SIG-M5 (cell line): ENCODE measurements at places on chromosomes 2 and 18.

GRCh38 chr2:235940330-235940729 lies 227.9 kb downstream of the GBX2 start:
- DNase-seq, result no peak

- DNase-seq, result no peak
Observed at GRCh38 chr18:51953521-51953920, 386.5 kb upstream of the DCC start.

- no peak for DNase-seq
Observed at GRCh38 chr2:152410165-152410597, 75.2 kb downstream of the FMNL2 start.

- no peak for DNase-seq
Observed at GRCh38 chr2:165791421-165792103, 2.5 kb downstream of the GALNT3 start.

DNA sequence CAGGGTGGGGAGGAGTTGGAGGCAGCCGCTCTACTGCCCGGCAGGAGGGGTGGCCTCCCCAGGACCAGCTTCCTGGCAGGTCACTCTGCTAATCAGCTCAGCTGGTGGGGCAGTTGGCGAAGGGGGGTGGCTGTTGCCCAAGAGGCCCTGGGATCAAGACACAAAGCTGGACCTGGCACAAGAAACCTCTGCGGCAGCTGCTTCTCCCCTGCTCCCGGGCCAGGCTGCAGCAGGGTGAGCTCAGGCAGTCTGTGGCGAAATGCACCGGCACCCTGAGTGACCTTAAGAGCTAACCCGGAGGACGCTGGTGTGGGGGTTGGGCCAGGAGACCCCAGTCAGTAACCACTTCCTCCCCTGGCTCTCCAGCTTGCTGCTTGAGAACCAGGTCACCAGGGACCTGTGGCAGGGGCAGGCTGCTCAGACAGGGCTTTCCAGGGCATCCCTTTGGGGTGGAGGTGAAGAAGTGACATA lies 31.1 kb downstream of the TOGARAM2 start:
- DNase-seq, result no peak

DNA sequence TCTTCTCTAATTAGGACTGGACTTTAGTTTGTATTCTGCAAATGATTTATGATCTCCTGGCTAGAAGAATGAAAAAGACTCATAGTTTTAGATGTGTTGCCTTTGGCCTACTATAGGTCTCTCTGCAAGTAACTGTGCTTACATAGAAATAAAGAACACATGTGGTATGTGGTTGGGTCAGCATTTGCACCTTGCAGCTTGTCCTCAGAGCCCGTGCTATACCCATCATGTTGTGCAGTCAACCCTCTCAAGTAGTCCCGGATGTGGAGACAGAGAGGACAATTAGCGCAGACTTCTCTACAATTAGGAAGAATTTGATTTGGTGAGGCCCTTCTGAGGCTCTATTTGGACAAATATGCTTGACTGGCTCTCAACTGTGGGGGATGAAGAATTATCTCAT lies 203.7 kb upstream of the ITGA4 start:
- no peak for DNase-seq

DNA sequence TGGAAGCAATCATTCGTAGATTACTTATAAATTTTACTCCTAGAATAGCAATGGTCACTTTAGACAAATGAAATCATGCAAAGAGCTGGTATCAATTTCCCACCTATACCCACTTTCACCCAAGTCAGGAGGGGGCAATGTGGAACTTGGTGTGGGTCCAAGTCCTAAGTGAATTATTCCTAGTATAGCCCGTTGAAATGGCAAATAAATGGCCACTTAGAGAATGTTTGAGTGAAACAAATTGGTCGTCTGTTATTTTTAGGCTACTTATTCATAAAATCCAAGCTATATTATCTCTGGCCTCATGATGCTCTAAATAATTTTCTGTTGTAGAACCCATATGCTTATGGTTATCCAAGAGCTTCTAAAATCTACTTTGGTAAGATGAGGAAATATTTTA lies 98.1 kb downstream of the MYO3B start:
- DNase-seq, result no peak

DNA sequence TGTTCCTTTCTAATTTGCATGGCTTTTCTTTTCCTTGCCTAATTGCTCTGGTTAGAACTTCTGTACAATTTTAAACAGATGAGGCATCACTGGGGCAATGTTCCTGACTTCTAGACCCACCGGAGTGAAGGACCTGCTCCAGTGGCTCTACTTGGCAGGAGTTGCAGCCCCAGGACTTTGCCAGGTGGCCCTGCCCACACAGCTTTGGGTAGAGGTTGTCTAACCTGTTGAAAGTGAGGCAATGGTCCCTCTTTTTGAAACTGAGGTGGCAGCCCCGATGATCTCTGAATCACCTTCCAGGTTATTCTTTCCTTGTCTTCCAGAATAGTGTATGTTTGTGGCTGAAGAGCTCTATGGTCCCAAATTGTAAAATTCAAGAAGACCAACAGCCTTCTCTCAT lies 29.9 kb upstream of the ZNF512 start:
- no peak for DNase-seq
